Right renal cortex interstitium (tissue), 3 donors: ENCODE measurements at places on chromosomes 4 and X. TPM values are rescaled to one million over a fixed set of nuclear protein-coding genes. Genes with fewer than 3 reads are reported as not detected.

Gene RGN
- polyA plus RNA-seq = 43.6 TPM

Gene GBA3
- 13.9 TPM for polyA plus RNA-seq

Gene JCHAIN
- polyA plus RNA-seq = 1.6 TPM

Gene GATA1
- polyA plus RNA-seq = 0.74 TPM

Gene ETDB
- polyA plus RNA-seq = not detected

Gene NIPAL1
- polyA plus RNA-seq = 6.4 TPM

Gene PNCK
- 7.0 TPM for polyA plus RNA-seq

Gene RHOXF1
- 1.1 TPM for polyA plus RNA-seq

Gene TRIM61
- polyA plus RNA-seq = 4.3 TPM

GRCh38 chrX:6777238-6778002 lies 242.5 kb upstream of the VCX3A start:
- no peak for DNase-seq

DNA sequence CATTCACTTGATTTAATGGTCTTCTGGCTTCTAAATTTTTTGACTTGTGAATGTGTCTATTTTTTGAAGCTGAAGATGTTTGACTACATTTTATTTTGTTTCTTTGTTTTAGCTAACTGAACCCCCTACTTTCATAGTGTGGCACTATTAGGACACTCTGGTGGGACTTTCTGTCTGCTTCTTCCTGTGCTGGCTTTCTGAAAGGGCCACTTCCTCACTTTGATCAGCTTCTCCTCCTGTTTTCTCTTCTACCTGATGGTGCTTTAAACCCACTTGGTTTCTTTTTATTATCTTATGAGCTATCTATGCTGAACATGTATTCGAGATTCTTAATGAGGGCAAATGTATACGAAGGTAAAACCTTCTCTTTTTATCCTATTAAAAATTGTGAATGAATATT lies 186.1 kb upstream of the CASK start:
- no peak for DNase-seq

DNA sequence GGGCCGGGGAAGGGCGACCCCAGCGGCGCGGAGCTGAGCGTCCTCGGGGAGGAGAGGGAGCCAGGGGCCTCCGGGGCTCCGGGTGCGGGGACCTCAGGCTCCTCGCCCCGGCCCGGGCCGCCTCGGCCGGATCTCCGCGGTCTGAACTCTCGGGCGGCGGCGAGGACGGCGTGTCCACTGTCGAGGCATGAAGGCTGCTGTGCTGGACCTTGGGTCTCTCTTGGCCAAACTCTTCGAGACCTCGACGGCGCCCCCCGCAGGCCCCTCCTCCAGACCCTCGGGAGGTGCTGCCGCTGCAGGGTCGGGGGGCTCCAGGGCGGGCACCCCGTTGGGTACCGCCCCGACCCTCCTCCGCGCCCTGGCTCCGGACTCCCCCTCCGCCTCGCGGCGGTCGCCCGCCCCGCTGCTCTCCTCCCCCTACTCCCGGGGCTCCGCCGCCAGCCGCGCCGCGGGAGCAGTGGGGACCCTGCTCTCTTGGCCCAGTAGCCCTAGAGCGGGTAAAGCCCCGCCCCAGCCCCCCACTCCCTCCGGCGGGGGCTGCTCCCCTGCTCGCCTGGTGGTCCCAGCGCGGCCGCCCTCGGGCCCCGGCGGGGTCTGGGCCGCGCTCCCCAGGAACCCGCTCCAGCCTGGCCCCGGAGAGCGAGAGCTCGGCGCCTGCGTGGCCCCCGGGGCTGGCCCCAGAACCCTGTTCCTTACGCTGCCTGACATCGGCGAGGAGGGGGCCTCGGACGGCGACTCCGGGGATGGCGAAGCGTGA lies 564 bp downstream of the FAM149A start:
- no peak for DNase-seq

GRCh38 chrX:11259437-11259836 lies 33.8 kb upstream of the AMELX start:
- DNase-seq = no peak

- DNase-seq = peak; percentile 15
These were observed 213.4 kb upstream of the S100G start for GRCh38 chrX:16436348-16437188.

DNA sequence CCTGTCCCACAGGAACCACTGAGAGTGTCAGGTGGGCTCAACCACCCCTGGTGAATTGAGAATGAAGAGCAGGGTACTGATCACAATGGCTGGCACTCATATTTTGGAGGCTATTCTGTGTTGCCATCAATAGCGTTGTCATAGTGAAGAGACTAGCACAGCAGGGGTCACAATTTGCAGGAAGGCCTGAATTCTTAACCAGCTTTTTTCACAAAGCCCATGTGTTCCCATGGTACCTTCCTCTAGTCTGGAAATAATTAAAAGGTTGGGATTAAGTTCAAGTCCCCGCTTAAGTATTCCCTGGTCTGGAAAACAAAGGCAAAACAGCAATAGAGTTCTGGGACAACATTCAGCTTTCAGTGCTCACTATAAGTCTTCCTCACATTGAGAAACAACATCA lies 1051.7 kb downstream of the C4orf33 start:
- DNase-seq = no peak

GRCh38 chr4:109658871-109659410 lies 44.3 kb downstream of the CASP6 start:
- DNase-seq = no peak

GRCh38 chr4:1879485-1879884 lies 8.3 kb downstream of the NSD2 start:
- no peak for DNase-seq

- no peak for DNase-seq
These were observed 2.6 kb upstream of the BEX1 start for GRCh38 chrX:103066606-103067005.

DNA sequence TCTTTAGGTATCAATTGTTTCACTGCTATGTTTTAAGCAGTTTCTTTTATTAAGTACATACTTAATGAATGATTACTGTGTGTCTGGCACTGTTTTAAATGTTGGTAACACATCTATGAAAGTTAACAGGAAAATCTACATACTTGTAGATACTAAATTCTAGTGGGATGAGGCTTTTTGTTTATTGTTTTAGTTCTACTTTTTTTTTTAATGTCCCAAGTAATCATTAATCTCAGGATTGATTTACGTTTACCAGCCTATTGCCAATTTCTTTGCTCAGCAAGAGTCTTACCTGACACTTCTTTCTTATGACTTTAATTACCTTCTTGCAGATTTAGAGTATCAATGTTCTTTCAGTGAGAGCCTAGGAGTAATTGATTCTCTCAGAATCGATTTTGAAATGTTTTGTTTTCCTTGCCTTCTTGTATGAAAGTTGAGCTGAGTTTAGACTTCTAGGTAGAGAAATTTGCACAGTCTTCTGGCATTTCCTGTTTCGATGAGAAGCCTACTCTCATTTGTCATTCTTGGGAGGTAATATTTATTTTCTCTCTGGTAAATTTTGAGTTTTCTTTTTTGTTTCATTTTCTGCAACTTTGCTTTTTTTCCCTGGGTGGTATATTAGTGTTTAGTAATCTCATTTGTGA lies 235.2 kb upstream of the ANKRD50 start:
- DNase-seq = no peak

- DNase-seq = no peak
These were observed 393.5 kb downstream of the GPM6A start for GRCh38 chr4:175418516-175418915.

GRCh38 chrX:139647597-139647996 lies 60.4 kb downstream of the MCF2 start:
- DNase-seq = no peak

DNA sequence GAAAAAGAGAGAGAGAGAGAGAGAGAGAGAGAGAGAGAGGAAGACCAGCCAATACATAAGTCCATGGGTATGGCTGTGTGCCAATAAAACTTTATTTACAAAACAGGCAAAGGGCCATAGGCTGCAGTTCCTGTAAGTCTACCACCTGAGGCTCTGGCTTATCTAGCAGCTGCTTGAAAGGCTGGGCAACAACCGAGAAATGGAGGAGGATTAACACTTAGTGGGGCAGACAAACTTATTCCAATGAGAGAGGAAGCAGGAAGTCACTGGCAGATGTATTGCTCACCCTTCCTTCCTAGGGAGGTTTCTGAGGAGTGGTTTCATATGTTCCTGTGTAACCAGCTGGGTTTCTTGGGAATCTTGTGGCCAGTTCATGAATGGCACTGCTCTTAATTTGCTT lies 4.7 kb upstream of the GPR143 start:
- DNase-seq = no peak

DNA sequence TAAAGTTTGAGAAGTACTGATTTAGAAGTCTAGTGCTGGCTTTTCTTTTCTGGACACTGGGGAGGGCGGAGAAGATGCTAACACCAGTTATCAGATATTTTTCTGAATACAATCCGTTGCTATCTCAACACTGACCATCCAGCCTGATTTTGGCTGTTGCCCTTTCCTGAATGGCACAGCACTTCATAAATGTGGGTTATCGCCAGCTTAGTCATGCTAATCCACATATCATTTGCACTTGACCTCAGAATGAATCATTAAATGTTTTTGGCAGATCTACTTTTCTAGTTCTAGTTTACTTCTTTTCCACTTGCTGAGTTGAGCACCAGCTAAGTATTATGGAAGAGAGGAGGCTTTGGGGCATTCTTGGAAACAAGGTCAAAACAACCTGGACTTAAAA lies 60.8 kb upstream of the ESX1 start:
- no peak for DNase-seq

DNA sequence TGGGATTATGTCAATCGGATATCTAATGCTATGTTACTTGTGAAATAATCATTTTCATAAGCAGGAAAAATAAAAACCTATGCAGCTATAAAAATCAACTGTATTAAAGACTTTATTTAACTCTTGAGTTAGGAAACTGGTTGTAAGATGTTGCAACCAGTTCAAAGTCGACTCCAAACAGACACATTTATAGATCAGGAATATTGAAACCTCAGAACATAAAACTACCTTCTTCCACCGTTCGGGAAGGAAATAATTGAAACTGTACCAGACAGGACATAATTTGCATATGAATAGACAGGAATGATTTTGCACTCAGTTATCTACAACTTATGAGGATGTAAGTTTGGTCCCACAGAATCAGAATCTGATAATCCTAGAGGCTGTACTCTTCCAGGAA lies 181.8 kb upstream of the STS start:
- no peak for DNase-seq

GRCh38 chr4:76198411-76199237 lies 15.0 kb downstream of the SCARB2 start:
- peak; percentile 83 for DNase-seq

DNA sequence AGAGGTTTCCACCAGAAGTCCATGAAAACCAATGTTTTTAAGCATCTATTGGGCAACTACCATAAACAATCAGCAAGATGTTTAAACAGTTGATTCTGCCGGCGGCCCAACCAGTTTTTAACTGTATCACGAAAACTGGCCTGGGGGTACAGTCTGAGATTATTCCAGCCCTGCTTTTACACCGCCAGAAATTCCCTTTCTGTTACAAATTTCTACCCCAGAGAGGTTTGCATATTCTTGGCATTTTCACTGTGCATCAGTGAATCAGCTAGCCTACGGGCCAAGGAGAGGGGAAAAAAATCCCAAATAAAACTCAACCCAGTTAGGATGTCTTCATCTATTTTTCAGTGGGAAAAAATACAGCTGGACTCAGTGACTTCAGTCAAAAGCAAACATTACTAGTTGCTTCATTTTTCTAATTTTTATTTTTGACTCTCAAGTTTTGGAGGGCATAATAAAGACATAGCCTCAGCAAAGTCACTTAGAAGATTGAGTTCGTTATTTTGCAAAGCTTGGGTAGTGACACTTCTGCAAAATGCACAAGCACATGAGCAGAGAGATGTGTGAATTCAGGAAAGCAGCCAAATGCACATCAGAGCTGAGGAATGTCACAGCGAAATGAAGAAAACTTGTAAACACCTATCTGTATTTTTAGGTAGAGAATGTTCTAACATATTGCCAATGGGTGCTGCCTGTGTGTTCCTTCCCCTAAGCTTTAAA lies 167.8 kb upstream of the GK2 start:
- DNase-seq = no peak

DNA sequence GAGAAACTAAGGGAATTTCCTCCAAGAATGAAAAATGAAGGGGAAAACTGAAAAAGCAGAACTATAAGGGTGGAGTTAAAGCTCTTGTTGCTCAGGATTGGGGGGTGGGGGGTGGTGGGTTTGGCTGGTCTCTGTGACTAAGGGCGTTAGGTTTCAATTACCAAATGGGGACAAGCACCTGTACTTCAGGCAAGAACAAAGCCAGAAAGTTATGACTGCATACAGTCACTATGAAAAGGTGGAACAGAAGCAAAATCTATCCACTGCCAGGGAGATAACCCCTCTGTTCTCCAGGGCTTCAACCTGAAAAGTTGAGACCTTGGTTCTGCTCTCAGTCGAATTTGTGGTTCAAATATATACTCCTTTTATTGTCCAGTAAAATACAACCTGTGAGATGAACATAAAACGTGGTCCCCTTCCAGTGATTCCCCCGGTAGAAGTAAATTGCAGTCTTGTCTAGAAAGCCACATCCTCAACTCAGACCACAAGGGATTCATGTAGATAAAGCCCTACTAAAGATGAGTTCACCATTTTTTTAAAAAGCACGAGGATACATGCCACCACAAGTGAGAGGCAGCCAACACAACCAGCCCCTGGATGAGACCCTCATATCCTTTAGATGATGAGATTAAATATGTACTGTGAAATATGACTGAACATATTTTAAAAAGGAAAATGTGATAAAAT lies 257.1 kb upstream of the RPS6KA3 start:
- no peak for DNase-seq

- DNase-seq = no peak
These were observed 106.8 kb upstream of the RAI2 start for GRCh38 chrX:17967888-17968287.

GRCh38 chr4:17941731-17942130 lies 79.8 kb downstream of the LCORL start:
- no peak for DNase-seq

DNA sequence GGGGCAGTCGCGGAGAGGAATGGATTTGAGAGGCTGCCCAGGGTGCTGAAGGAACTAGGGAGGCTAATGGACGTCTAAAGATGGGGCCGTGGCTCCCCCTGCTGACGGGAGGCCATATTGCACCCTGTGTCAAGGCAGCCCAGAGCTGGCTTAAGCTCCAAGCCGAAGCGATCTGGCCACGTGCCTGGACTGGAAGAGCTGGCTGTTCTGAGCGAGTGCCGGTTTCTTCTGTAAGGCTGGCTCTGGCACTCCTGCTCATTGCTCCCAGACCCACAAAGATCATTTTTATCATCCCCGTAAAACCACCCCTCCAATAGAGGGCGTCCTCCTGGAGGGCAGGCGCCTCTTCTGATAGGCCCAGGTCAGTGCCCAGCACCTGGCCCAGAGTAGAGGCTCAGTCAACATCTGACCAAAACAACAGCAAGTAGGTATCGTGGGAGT lies 5.6 kb downstream of the PNCK start:
- DNase-seq = no peak

- no peak for DNase-seq
These were observed 27.9 kb downstream of the ARHGEF6 start for GRCh38 chrX:136752796-136753195.

DNA sequence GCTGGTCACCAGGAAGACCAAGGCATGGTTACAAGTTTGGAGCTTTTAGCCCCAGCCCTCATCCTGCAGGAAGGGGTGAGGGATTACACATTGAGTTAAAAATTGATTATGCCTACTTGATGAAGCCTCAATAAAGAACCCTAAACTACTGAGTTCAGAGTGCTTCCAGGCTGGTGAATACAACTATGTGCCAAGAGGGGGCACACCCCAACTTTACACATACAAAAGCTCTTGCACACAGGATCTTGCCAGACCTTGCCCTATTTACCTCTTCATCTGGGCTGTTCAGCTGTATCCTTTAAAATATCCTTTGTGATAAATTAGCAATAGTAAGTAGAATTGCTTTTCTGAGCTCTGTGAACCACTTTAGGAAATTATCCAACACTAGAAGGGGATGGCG lies 489.3 kb downstream of the INPP4B start:
- DNase-seq = no peak
